ENCODE measurements at places on chromosomes 1 and 21.
A peak's percentile ranks its signal among the peaks of the same experiment; 100 is the strongest.

- DNase-seq: no peak
These were observed 37.3 kb upstream of the IRF2BP2 start for GRCh38 chr1:234647245-234647644.

GRCh38 chr1:231334079-231334666, 3.5 kb downstream of the EXOC8 start:
- DNase-seq: no peak

- no peak for DNase-seq
These were observed 613 bp upstream of the ERO1B start for GRCh38 chr1:236282425-236282716.

DNA sequence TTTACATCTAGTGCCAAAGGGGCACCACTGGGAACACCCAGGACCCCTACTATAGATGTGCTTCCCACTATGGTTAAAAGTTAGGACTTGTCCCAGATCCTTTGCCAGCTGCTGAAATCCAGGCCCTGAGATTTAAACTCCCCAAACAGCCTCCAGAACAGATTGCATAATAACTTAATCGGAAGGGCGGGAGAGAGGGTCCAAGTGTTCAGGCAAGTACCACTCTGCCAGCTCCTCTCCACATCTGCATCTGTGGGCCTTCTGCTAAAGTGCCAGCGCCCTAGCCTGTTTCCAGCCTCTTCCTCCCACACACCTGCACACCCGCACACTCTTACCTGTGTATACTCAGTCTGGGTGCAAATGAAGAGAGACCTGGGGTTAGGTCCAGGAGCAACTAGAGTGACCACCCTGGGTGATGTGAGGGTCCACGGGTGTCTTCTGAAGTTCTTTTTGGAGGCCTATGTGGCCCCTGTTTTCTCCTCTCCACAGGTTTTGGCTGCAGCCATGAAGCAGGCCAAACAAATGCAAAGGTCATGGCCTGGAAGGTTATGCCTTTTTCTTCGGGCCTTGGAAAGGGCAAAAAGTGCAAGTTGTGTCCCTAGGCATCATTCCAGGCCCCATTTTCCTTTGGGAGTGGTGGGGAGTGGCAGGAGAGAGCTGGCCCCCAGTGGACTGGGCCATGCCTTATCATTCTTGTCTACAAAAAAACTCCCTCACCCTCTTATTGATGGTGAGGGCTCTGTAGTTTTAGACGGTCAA, 29.3 kb downstream of the KIRREL1 start:
- DNase-seq: no peak

- DNase-seq: no peak
These were observed 138.4 kb downstream of the PLXNA2 start for GRCh38 chr1:208105756-208106155.

DNA sequence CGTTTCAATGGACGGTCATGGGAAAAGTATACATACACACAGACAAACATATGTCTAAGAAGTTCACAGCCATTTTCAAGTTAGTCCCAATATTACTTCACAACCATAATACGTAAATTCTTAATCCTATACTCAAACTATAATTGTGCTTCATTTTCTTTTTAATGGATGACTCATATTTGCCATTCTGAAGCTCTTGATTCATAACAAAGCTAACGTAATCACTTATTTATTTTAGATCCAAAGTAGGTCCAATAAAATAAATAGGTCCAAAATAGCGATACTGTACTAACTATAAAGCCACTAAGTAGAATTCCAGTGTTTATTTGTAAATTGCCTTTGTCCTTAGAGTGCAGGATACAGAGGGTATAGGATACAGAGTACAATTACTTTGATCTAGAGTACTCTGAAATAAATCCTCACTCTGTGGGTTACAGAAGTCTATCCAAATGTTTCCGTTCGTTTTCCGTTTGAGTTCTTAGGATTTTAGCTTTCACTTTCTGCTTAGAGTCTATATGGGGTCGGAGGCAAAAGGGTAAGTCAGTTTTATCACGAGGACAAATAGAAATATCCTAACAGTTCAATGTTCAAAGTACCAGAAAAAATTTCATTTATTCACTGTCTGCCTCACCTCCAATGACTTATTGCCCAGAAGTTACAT, 8.8 kb upstream of the C1orf115 start:
- no peak for DNase-seq

DNA sequence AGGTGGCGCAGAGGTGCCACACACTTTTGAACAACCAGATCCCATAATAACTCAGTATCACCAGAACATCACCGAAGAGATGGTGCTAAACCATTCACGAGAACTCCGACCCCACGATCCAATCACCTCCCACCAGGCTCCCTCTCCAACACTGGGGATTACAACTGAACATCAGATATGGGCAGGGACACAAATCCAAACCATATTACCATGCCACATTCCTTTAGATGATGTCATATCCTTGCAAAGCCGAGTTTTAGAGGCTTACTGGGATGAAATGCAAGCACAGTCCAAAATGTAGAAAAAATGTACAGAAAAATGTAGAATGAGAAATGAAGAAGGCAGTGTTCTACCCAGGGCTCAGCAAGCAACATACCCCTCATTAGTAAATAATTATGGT, 64.7 kb downstream of the SGIP1 start:
- DNase-seq: no peak

DNA sequence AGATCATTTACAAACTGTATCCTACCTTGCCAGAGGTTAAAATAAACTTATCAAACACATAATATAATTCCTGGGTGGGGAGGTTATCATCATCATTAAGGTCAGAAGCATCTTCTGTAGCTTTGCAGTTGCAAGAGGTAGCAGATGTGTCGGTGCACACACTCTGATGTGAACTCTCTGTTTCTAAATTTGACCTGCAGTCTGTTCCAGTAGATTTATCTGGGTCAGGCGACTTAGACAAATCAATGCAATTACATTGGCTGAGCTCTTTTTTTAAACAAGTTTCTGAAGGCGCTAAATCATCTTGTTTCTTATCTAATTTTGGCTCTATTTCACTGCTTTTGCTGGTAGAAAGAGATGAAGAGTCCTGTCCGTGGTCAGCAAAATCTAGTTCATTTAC, 70.4 kb downstream of the PRPF38A start:
- DNase-seq: no peak

GRCh38 chr21:41381731-41382130, 19.9 kb downstream of the MX2 start:
- no peak for DNase-seq

GRCh38 chr1:116309090-116309870, 63.8 kb upstream of the ATP1A1 start:
- DNase-seq: no peak

DNA sequence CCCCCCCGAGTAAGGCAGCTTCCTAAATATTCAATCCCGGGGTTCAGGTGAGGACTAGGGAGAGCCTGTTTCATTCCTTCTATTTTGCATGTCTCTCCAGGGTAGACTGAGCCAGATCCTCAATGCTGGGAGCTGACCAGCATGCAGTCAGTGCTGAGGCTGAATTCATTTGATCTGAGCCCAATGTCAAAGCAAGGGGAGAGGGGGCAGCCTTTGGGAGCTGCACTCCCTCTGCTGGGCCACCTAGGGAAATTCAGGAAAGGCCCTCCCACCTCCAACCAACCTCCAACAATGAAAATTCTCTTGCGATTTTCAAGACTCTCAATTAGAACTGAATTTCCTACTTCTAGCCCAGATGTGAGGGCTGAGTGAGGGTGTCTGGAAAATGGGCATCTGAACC, 371.2 kb downstream of the NPHP4 start:
- no peak for DNase-seq

DNA sequence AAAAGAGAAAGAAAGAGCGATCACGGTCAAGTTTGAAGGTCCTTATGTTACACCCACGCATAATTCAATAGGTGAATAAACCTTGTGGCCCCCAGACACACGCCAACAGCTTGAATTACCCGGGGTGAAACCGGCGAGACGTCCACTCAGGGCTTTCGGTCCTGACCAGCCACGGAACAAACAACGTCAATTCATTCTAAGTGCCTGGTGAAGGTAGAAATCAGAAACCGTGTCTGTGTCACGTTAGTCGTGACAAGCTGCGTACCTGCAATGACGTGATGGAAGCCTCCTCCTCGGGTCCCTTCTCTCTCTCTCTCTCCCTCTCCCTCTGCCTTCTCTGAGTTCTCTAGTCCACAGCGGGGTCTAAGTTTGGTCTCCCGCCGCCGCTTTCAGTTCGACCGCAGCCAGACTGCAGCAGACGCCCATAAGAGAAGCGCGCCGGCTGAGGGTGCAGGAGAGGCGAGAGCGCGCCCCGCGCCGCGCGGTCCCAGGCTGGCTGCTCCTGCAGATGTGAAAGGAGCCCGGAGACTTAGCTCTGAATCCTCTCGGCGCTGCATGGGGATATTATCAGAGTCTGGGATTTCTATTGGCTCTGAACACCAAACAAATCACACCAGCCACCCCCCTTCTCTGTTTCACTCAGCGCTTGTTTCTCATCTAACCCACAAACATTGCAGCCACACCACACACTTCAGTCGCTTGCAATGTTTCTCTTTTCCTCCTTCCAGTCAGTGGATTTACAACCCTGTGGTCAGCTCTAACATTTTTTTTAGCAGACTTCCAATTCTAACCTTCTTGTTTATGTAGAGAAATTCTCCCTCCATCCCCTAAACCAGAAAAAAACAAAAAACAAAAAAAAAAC, at the start of gene GREM2:
GREM2 (minus strand) TSS at position 537 of the 862 bp plus-strand sequence. CDS start 118,680 bp downstream, outside the sequence.
- no peak for DNase-seq

GRCh38 chr1:151739590-151740355, 18.5 kb downstream of the RIIAD1 start:
- DNase-seq: no peak

- no peak for DNase-seq
These were observed 1.8 kb downstream of the TAS1R3 start for GRCh38 chr1:1332774-1333480.

DNA sequence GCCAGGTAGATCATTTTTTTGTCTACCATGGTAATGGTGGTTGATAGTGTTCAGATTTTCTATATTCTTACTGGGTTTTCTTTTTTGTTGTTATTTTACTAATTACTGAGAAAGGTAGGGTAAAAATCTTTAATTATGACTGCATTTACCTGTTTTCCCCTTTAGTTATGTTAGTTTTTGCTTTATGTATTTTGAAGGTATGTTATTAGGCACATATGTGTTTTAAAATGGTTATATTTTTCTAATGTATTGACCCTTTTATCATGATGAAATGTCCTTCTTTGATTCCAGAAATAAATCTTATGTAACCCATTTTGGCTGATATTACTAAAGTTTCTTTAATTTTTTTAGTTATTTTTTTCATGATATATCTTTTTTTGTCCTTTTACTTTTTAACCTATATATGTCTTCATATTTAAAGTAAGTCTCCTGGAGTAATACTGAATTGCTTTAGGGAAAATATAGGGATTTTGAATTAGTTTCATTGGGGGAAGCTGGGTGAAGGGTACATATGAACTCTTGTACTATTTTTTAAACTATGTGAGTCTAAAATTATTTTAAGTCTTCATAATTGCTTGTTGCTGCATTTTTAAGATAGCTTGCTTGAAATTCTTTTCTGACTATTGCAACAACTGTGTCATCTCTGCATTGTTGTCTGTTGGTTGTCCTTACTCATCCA, 22.4 kb downstream of the SLC35A3 start:
- DNase-seq: no peak

DNA sequence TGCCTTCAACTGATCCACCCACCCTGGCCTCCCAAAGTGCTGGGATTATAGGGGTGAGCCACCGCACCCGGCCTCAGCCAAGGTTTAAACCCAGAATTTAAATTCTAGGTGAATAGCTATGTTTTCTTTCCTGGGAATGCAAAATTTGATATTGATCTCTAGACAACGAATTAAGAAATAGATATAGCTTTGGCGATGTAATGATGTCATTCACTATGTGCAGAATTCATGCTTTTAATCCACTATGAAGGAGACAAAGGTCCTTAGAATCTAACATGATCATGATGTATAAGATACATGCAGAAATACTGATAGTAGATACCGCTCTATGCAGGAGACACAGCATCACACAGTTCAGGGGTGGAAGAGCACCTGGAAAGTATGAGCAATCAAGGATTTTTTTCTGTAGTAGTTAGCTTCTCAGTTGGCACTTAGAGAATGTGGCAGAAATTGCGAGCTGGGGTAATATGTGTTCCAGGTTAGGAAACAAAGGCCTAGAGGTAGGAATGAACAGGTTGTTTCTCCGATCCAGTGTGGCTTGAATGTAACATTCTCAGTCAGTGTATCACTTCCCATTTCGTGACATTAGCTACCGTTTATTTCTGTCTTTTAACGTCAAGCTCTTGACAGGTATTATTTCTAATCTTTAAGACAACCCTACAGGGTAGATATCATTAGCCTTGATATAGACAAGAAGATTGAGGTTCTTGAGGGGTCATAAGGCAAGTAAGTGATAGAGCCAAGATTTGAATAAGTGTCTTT, 3.0 kb upstream of the CEP350 start:
- DNase-seq: no peak

DNA sequence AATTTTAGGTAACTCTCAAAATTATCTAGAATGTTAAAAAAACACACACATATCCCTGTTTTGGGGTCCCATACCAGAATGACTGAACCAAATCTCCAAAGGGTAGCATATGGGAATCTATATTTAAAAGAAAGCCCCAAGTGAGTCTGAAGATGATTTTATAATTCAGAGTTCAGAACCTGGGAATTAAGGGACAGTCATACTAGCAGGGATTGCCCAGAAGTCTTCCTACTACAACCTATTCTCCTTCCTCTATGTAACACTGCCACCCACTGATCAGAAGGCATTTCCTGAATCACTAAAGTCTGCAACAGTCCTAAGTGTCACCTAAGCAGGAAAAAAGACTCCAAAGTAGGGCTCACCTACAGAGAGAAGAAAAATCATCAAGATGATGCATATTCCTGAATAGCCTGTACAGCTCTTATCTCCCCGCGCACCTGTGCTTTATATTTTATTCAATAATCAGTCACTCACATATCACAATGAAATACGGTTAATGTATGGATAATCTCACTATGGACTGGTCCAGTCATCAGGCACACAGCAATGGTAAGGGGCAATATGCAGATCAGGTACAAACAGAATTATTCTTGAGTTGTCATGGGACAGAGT, 4.9 kb downstream of the RGS1 start:
- no peak for DNase-seq

- no peak for DNase-seq
These were observed 84.0 kb downstream of the RERE start for GRCh38 chr1:8733484-8733883.

- DNase-seq: no peak
These were observed 116.7 kb downstream of the RHOU start for GRCh38 chr1:228852024-228852423.

DNA sequence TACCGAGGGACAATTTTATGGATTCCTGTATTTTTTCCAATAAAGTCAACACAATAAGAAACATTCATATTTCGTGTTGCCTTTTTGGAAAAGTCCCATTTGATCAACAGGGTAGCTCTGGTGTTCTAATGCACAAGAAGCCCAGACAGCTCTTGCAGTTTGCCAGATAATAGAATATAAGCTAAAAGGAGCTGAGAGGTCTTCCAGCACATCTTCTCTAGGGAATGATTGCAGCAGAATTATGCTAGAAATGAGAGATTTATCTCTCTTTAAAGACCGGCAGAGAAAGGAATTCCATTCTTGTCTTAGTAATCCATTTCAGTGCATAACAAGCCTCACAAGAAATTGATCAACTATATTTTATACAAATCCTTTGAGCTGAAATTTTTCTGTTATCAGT, 25.0 kb upstream of the DDX59 start:
- peak; percentile 1 for DNase-seq

- DNase-seq: no peak
These were observed 7.1 kb upstream of the IKBKE start for GRCh38 chr1:206463137-206463536.
